ENCODE measurements at places on chromosomes 5 and 9.

DNA sequence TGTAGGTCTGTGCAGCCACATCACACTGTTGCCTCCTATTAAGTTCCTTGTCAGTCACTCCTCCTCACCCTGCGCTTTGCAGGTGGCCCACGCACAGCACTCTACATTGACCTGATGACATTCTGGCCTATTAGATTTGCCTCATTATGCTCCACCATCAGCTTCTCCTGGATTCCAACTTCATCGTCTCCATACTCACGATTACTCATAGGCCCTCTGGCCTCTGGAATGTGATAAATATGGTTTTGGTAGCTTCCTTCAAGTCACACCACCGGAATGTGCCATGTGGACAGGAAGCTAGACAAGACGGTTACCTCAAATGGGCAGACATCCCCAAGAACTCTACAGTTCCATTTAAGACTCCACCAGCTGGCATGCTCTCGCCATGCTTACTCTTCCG, 158.0 kb upstream of the LHFPL2 start:
- DNase-seq = no peak

GRCh38 chr5:180212363-180213255, 3.6 kb upstream of the RASGEF1C start:
- DNase-seq = no peak

DNA sequence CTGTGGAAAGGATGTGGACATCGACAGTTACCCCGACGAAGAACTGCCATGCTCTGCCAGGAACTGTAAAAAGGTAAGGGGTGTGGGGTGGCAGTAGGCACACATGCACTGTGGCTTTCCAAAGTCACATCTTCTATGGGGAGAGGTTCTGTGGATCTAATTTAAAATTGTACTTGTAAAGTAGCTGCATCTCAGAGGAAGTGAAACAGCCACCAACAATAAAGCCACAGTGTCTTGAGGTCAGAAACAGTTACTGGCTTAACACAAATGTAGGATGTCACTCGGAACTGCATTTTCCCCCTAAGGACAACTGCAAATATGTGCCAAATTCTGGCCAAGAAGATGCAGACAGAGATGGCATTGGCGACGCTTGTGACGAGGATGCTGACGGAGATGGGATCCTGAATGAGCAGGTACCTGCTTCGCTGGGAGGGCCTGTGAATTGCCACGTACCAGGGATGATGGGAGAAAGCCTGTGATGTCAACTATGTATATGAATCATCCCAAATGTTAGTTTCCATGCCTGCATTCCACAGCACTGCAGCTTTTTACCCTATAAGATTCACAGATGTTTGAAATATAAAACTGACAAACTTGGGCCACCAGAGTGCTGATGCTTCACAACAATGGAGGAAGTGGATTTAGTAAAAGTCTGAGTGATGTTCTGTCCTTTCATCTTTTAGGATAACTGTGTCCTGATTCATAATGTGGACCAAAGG, 35.3 kb downstream of the THBS4 start:
- no peak for DNase-seq

- no peak for DNase-seq
Observed at GRCh38 chr9:14909601-14909960, 647 bp downstream of the FREM1 start.

DNA sequence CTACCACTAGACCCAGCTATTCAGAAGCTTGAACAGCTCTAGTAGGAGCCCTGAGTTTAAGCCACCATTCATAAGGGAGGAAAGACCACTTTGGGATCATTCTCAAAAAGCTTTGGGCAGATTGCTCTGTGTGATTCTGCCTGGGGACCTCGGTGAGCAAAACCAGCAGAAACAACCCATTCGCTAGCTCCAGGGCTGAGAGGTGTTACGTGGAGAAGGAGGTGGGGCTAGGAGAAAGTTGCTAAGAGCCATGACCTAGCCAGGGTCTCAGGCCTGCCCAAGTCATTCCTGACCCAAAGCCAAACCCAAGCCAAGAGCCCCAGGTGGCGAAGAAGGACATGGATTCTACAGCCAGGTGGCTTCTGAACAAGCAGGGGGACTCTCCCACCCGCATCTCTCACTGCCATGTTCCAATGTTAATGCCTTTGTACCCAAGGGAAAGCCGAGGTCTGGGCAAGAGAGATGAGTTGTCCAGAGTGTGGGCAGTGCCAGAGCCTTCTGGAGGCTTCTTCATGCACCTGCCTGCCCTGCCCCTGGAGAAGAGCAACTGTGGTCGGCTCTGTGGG, 4.0 kb upstream of the BARHL1 start:
- DNase-seq = no peak

DNA sequence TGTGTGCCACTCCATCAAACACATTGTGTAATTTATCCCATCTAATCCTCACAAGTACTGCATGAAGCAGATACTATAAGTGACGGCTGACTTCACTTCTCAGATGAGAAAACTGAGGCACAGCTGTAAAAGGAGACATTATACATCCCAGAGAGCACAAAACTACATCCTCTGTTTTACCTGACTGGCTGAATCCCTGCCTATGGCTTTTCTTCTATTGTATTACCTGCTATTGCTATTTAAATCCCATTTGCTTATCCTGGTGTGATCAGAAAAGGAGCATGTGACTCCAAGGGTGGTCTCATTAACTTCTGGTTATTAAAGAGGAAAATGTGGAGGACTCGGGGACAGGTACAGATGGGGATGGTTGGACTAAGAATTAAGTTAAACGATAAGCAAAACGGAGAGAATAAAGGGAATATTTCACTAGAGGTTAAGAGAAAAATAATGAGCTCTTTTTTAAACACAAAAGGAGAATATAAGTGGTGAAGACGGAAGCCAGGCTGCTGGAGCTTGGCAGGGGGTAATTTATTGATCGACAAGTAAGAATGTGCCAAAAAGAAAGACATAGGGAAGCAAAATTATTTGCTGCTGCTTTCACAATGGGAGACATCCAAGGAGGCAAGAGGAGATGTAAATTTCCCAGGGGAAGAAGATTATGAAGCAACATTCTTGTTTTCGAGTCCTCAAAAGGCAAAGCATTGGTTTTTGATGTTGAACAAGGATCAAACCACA, 155.7 kb upstream of the GPR151 start:
- no peak for DNase-seq

DNA sequence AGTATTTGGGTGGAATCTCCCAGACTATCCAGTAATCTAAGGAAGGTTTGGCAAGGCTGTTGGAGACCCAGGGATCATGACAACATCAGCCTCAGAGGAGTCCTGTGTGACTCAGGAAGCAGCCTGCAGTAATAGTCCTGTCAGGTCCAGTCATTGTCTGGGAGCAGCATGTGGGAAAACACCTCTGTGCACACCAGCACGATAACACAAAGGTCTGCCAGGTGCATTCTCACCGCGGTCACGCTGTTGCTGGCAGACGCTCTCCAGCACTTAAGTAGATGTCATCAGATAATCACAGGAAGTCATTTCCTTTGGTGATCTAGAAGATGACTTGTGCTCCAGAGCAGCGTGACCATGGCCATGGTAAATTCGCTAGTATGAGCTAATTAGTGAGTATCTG, 99.2 kb upstream of the IQGAP2 start:
- no peak for DNase-seq

Measured in stimulated activated CD8-positive, alpha-beta memory T cell treated with anti-CD3 and anti-CD28 coated beads, Interleukin-7, amount 100 ng/mL, for 4 hours (primary cell).